Hippocampal formation (tissue), 2 donors: ENCODE measurements at places on chromosomes 2 and 18.
A peak's percentile ranks its signal among the peaks of the same experiment; 100 is the strongest.

- DNase-seq: no peak
Observed at GRCh38 chr2:198640463-198640862, 817.3 kb downstream of the SATB2 start.

GRCh38 chr2:30405260-30405605 is 41.8 kb upstream of the LCLAT1 start:
- DNase-seq: no peak

GRCh38 chr2:39481611-39482010 is 44.5 kb upstream of the MAP4K3 start:
- DNase-seq: no peak

DNA sequence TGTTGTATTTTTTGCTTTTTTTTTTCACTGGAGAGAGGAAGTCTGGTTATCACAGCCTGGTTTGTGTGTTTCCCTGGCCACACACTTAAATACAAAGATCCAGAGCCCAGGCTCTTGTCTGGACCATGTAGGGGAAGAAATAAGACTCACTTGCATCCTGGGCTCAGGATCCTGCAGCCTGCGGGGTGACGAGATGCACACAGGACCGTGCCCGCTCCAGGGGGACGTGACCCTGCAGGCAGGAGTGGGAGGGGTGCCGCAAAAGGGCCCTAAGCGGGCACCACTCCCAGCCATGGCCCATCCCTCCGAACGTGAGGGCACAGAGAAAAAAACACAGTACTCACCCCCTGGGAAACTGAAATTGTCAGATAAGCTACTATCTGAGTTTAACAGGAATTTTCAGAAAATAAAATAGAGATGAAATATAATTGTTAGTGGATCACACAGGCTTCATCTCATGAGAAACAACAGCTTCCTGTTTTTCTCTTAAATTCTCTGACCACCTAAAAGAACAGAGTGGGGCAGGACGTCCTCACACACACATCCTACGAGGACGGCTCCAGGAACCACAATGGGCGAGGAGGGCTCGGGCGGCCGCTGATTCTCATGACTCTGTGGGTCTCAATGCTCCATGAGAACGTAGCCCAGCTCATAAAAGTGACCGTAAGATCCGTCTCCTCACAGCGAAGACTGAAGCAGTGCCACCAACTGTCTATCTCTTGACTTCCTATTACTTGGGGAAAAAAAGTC is 142.6 kb upstream of the ALKAL2 start:
- no peak for DNase-seq

- no peak for DNase-seq
Observed at GRCh38 chr2:11168488-11168887, 13.2 kb downstream of the SLC66A3 start.

GRCh38 chr18:11112286-11112685 is 37.1 kb downstream of the PIEZO2 start:
- DNase-seq: no peak

DNA sequence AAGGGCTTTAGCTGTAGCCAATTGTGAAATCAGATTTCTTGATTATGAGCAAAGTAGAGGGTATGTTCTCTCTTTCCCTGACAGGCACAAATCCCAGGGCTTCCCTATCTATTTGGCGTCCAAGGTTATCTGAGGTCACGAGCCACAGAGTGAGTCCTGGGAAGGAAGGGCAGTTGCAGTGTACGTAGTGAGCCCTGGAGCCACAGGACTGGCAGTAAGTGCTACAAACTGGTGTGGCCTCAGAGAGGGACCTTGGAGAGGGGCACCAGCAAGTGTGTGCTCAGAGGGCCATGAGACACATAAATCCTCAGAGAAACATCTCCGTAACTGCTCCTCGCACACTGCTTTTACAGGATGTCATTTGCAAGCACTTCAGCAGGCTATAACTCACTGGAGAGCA is 115.5 kb upstream of the SH3BP4 start:
- no peak for DNase-seq

- DNase-seq: no peak
Observed at GRCh38 chr18:36269157-36269556, 28.4 kb upstream of the FHOD3 start.

DNA sequence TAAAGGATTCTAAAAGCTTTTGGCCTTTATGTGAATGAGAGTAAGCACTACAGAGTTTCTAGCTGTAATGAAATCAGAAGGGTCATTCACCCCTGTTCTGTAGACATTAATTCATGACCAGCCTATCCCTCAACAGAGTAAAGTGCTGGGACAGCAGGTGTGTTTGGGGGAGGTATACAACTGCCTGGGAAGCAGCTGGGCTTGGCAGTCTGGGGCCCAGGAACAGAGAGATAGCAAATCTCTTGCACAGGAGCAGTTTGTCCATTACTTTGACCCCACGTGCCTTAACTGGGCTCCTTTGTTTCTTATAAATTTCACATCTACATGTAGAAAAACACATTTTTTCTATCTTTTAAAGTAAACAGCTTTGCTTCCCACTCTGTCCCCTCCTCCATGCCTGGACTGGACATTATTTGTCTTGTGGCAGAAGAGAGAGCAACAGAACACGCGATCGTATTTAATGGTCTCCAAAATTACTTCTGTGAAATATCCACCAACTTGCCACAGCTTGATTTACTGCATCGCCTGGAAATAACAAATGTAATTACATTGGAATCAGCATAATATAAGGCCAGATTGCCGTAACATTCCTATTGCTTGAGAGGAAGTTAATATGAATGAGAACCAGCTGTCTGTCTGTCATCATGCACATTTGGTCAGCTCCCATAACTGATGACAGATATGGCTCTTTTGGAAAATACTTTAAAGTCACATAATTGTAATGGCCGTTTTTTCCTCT is 263.8 kb downstream of the RBM43 start:
- no peak for DNase-seq

DNA sequence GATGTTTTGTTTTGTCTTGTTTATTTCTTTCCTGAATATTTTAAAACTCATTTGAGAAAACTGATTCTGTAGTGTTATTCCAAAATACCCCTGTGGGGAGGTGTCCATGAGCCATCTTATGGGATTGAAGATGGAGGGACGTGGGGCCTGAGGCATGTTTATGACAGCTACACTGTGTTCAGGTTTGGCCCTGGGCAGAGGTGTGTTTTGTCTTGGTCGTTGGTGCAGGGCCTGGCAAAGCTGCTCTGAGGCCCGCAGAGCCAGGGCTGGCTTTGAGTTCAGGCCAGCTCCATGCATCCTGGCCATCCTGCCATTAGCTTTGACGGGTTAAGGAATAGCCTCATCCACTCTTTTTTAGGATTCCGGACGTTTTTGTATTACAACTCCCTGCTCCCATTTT is 68.9 kb downstream of the TMEM18 start:
- no peak for DNase-seq

DNA sequence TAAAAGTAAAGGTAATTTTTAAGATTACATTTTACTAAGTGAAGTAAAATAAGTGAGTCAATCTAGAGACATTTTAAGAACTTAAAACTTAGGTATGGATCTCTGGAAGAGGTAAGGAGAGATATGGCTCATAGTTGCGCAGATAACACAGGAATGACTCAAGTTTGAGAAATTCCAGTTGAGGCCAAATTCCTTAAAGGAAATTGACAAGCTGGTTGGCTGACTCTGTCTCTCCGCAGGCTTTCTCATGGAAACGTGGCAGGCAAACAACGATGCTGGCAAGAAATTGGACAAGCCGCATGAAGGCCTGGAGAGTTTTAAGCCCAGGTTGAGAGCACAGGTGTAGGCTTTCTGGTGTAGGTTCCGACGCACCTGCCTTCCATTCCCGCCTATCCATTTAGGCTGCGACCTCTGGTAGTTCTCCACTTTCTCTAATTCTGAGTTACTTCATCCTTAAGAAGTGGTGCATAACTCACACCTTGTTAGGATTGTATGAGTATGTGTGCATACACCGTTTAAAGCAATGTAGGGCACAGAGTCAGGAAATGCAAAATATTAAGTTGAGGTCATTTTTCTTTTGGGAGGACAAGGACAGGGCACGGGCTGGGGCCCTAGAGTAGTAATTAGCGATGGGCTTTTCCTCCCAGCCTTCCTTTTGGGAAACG is 589 bp upstream of the DAW1 start:
- DNase-seq: no peak

GRCh38 chr2:25201265-25201664 is 32.9 kb upstream of the POMC start:
- DNase-seq: no peak

DNA sequence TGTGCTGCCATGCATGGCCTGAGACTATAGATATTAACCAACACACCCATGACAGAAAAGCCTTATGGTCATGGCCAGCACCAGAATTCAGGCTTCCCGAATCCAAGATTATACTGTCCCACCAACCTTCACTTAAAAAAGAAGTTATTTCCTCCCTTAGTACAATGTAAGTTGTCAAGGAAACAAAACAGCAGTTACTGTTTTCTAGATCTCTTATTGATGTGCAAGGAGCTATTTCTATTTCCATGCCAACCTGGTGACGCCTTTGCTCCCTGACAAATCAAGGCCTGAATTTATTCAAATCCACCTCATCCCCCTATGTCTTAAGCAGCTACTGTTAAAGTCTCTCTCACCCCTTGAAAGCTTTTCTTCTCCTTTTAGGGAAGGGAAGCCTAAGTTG is 249.3 kb downstream of the ZNF521 start:
- DNase-seq: no peak

GRCh38 chr2:15675456-15676195 is 84.0 kb downstream of the DDX1 start:
- DNase-seq: no peak

GRCh38 chr2:143128681-143129580 is at the start of gene ARHGAP15:
Gene ARHGAP15, plus strand, starts transcription at chr2:143129419.
- peak; percentile 16 for DNase-seq

DNA sequence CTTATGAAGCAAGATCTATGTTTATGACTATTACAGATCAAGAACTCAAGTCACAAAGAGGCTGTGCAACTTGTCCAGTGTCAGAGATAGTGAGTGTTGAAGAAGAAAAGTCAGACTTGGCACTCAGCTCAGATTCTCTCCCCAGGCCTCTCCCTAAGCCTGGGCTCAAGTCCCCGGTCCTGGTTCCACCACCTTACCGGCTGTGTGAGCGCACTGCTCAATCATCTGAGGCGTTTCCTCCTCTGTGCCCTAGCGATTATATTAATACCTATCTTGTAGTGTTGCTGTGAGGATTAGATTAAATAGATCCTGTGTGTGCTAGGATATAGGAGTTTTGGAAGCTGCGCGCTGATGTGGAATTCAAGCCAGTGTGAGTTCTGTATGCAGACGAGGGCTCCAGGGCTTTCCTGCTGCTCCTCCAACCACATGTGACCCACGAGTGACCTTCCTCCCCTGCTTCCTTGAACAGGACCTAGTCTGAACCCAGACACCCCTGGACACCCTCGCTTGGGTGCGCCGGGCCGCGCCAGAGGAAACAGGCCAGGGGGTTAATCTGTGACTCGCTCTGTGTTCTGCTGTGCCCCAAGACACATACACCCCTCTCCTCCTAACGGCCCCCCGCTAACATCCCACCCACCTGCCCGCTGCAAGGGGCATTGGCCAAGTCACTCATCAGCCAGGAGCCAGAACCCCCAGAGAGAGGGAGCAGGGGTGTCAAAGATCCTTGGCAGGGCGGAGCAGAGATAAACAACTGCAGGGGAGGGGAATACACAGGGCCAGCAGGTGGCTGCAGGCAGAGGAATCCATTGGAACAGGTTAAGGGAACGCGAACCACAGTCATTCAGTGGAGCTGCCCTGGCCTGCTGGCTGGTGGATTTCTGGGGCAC is 38.3 kb downstream of the TNS1 start:
- DNase-seq: no peak

DNA sequence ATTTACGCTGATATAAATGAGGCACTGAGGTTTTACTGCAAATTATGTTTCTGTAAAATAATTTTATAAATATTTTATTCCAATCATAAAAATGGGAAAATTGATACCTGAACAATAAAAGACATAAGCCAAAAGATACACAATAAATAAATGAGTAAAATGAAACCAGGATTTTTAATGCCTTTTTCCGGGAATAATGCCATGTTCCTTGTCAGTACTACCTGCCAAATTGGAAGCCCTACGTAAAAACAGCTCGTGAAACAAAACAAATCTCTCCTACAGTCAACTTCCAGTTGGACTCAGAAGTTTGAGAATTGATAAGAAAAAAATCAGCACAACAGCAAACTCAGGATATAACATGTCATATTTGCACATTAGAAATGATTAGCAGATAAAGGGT is 18.0 kb downstream of the GALNT3 start:
- DNase-seq: no peak

DNA sequence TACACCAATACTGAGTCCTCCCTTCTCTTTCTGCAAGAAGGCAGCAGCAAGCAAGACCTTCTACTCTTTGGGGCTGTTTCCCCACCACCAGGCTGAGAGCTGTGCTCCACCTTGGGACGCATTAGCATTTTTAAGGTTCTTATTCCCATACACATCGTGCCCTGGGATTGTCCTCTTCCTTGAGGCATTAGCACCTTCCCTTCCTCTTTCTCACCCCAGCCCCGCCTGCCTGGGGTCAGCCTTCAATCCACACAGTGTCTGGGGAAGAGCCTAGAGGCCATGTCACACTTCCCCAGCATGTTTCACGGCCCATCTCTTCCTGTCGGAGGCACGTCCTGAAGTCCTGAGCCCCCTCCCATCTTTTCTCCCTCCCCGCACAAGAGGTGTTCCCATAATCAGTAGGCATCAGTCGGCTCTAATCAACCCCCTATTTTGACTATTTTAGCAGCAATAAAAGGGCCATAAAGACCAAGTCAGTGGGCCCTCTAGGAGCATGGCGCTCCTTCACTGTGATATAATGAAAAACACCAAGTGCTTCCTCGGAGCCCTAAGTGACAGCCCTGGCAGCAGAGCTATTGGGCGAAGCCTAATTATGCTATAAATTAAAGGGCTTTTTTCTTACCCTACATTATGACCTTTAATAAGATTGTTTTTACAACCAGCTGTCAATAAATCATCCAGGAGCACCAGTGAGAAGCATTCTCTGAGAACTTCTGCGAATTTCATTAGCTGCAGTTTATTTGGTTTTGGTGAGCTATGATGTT is 55.0 kb upstream of the PKDCC start:
- DNase-seq: no peak

GRCh38 chr2:140759426-140760156 is 1371.2 kb downstream of the LRP1B start:
- DNase-seq: no peak

DNA sequence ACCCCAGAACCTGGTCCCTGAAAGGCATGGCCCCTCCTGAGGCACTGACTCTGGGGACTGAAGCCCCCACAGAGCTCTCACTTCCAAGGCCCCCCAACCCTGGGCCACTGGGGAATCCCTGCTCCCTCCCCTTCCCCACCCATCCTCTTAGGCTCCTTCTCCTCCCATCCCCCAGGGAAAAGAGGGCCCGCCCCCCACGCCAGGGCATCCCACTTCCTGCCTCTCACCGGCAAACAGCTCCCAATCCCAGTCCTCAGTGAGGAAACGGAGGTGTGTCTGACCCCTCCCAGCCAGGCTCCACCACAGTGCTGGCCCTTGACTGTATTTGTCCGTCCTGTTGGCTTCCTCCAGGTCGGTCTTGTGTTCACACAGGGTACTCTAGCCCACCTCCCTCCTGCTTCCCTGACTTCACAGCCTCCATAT is 35.0 kb upstream of the PTMA start:
- no peak for DNase-seq

DNA sequence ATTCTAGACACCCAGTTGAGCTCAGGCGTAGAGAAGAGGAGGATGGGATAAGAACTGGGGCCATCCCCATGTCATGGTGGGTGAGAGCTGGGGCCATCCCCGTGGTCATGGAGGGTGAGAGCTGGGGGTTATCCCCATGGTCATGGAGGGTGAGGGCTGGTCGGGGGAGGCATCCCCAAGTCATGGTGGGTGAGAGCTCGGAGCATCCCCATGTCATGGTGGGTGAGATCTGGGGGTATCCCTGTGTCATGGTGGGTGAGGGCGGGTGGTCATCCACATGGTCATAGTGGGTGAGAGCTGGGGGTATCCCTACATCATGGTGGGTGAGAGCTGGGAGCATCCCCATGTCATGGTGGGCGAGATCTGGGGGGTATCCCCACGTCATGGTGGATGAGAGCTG is 52.5 kb downstream of the IL1RL2 start:
- no peak for DNase-seq
